Hepatocyte (in vitro differentiated cells): ENCODE measurements at places on chromosomes 5 and 9.

DNA sequence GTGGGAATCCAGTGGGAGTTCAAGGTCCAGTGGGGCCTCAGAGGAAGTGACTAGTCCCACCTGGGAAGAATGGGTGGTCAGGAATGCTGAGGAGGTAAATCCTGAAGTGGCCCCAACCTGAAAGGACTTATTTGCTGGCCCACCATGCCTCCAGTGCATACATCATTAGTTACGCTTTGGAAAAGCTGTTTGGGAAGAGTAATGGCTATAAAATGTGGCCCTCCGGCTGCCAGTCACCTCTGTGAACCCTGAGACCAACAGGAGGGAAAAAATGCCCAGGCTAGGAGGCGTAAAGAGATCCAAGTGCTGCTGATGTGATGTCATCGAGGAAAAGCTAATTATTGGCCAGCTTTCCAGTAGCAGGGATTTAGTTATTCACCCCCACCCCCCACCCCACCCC is 2.7 kb upstream of the SLC26A2 start:
- H3K27ac ChIP-seq, result peak overlapping the region; percentile 71
- peaks cover 9% of the 10 kb centered on the region for H3K4me1 ChIP-seq
- H3K27me3 ChIP-seq, result no peaks in the 10 kb centered on the region
- no peak overlapping the region for H3K4me3 ChIP-seq
- DNase-seq, result peak; percentile 59

GRCh38 chr5:33035851-33036527 is 324.9 kb downstream of the NPR3 start:
- H3K27me3 ChIP-seq, result no peaks in the 10 kb centered on the region
- no peak for DNase-seq
- H3K36me3 ChIP-seq, result no peaks in the 10 kb centered on the region
- no peak overlapping the region for H3K4me3 ChIP-seq
- H3K4me1 ChIP-seq, result peaks cover 11% of the 10 kb centered on the region

- peaks cover 13% of the 10 kb centered on the region for H3K4me1 ChIP-seq
- peak overlapping the region; percentile 31 for H3K27ac ChIP-seq
- no peak overlapping the region for H3K4me3 ChIP-seq
- H3K27me3 ChIP-seq, result no peaks in the 10 kb centered on the region
These were observed 24.1 kb downstream of the BICD2 start for GRCh38 chr9:92740446-92740961.

DNA sequence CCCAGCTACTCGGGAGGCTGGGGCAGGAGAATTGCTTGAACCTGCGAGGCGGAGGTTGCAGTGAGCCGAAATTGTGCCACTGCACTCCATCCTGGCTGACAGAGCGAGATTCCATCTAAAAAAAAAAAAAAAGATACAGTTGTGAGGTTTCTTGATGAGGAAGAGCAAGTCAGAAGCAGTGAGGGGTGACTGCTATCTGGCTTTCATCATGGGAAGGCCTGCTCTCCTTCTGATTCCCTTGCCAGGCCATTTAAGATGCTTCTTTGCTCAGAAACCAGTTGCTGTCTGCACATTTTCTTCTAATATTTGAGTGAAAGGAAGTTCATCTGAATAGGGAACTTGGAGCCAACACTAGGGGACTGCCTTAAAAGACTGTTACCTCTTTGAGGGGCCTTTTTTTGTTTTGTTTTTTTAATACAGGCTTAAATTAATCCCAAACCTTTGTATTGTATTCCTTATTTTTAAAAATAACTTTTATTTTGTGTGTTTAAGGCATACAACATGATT is 201.9 kb downstream of the ARHGAP26 start:
- no peak overlapping the region for H3K4me3 ChIP-seq
- H3K27me3 ChIP-seq, result no peaks in the 10 kb centered on the region
- no peak for DNase-seq
- H3K27ac ChIP-seq, result no peak overlapping the region
- no peaks in the 10 kb centered on the region for H3K4me1 ChIP-seq

DNA sequence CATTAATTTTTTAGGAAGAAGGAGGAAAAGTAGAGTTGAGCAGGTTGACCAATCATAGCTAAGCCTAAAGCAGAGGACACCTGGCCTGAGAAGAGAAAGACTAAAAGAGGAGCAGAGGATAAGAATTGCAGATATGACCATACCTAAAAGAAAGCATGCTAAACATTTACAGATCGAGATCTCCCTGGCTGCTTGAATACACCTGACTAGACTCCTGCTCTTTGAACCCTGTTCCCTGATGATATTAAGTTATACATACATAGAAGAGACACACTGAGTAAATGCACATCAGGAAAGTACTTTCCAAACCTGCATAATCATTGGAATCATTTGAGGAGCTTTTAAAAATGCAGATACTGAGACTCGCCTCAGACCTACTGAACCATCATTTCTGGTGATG is 232.3 kb upstream of the ELL2 start:
- no peak overlapping the region for H3K4me3 ChIP-seq
- no peak for DNase-seq
- H3K27me3 ChIP-seq, result no peaks in the 10 kb centered on the region
- no peaks in the 10 kb centered on the region for H3K4me1 ChIP-seq
- H3K27ac ChIP-seq, result no peak overlapping the region

DNA sequence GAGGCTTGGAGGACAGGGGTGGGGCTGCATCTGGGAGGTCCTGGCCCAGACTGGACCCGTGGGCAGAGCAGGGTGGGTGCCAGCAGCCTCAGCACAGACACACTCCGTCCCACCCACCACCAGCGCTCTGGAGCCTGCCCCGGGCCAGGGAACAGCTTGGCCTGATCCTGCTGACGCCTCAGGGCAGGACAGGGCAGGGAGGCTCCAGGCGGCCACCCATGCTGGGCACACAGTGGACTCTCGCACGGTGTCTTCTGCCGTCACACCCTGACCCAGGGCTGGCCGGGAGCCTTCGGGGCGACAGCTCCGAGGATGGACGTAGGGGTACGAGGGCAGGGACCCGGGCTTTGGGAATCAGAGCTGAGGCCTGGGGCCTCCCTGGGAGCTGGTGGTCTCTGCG is 8.2 kb upstream of the PTGDS start:
- H3K36me3 ChIP-seq, result no peaks in the 10 kb centered on the region
- H3K27me3 ChIP-seq, result no peaks in the 10 kb centered on the region
- no peak overlapping the region for H3K27ac ChIP-seq

GRCh38 chr9:133032171-133032570 is 1.4 kb downstream of the GTF3C5 start:
- H3K27me3 ChIP-seq, result no peaks in the 10 kb centered on the region
- no peak overlapping the region for H3K27ac ChIP-seq
- no peaks in the 10 kb centered on the region for H3K36me3 ChIP-seq
- DNase-seq, result no peak
- H3K4me1 ChIP-seq, result peaks cover 19% of the 10 kb centered on the region
- H3K4me3 ChIP-seq, result peak overlapping the region; percentile 89

- H3K36me3 ChIP-seq, result no peaks in the 10 kb centered on the region
- H3K4me3 ChIP-seq, result no peak overlapping the region
- peaks cover 6% of the 10 kb centered on the region for H3K4me1 ChIP-seq
- H3K27me3 ChIP-seq, result no peaks in the 10 kb centered on the region
- peak overlapping the region; percentile 76 for H3K27ac ChIP-seq
- DNase-seq, result peak; percentile 48
These were observed 23.7 kb downstream of the NAIF1 start for GRCh38 chr9:128043467-128043868.

DNA sequence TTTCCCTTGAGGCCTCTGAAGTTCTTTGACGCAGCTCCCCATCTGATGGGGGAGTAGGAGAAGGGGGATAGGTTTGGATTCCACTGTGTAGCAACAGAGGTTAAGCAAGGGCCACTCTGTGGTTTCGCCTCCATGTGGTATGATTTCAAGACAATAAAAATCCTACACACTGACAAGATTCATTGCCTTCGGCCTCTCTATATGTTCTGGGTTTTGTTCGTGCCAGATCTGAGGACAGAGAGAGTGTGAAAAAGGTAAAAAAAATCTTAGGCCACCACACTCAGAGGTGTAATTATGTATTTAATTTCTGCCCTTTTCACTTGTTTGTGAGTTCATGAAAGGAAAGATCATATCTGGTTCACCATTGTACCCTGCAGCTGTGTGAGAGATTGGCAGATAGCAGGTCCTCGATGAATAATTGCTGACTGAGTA is 715.2 kb upstream of the ZNF608 start:
- H3K4me1 ChIP-seq, result no peaks in the 10 kb centered on the region
- H3K27ac ChIP-seq, result no peak overlapping the region
- no peak overlapping the region for H3K4me3 ChIP-seq
- H3K27me3 ChIP-seq, result no peaks in the 10 kb centered on the region
- H3K36me3 ChIP-seq, result no peaks in the 10 kb centered on the region

DNA sequence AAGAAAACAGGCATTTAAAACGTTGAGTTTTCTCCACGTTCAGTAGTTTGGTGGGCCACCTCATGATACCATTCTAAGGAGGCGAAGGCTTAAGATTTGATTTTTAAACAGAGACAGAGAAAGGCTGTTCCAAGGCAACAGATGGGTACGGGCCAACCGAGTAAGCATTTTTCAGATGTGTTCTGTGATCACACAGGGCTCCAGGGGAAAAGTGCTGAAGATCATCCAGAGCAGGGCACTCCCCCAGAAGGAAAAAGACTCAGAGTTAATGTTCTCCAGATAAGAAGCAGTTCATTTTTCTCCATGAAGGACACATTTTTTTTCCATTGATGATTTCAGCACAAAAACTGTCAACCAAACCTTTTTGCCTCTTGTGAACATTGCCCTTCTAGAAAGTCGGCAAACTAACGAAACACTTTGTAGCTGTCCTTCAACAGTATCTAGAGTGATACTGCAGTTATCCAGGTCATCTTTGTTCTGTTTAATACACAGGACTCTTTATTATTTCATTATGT is 138.7 kb downstream of the ALDH1A1 start:
- H3K36me3 ChIP-seq, result no peaks in the 10 kb centered on the region
- H3K27me3 ChIP-seq, result no peaks in the 10 kb centered on the region
- no peak overlapping the region for H3K4me3 ChIP-seq
- peaks cover 17% of the 10 kb centered on the region for H3K4me1 ChIP-seq

GRCh38 chr5:1299511-1299850 is 4.6 kb upstream of the TERT start:
- no peaks in the 10 kb centered on the region for H3K4me1 ChIP-seq
- H3K27ac ChIP-seq, result no peak overlapping the region
- no peak for DNase-seq

DNA sequence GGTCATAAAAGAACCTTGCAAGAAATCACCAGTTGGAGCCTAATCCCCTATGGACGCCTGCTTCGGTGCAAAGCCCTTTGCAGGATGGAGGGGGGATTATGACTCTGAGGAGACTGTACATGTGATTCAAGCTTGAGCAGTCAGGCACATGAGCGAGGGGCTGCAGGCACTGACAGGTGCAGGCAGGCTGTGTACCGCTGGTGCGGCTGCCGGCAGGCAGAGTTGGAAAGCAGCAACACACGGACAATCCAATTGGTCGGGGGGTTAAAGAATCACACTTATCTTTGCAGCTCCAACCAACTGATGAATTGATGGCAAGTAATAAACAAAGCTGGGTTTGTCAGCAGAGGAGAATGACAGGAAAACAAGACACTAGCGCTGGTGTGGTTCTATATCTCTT is 5.7 kb downstream of the WHRN start:
- H3K4me1 ChIP-seq, result peaks cover 20% of the 10 kb centered on the region
- DNase-seq, result no peak
- H3K36me3 ChIP-seq, result no peaks in the 10 kb centered on the region
- H3K27ac ChIP-seq, result no peak overlapping the region

DNA sequence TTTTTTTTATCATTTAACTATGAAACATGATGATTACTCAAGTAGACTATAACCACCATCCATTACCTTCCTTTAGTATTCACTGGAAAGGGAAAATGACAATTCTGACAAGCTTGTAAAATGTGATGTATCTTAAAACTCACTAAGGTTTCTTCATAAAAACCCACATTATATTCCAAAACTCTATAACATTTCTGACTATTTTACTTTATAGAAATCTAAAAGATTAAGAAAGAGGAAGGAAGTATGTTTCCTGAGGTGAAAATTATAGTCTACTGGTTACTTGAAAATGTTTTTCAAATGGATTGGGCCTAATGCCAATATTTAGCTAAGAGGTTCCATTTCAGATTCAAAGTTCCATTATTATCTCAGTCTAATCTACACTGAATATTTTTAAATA is 1982.2 kb upstream of the C9orf72 start:
- no peaks in the 10 kb centered on the region for H3K36me3 ChIP-seq
- H3K27me3 ChIP-seq, result no peaks in the 10 kb centered on the region
- no peak overlapping the region for H3K4me3 ChIP-seq
- H3K4me1 ChIP-seq, result no peaks in the 10 kb centered on the region
- H3K27ac ChIP-seq, result no peak overlapping the region
- no peak for DNase-seq

GRCh38 chr9:6418764-6419163 is 5.8 kb downstream of the UHRF2 start:
- H3K27ac ChIP-seq, result no peak overlapping the region
- no peak for DNase-seq
- H3K27me3 ChIP-seq, result no peaks in the 10 kb centered on the region
- no peak overlapping the region for H3K4me3 ChIP-seq
- peaks cover 11% of the 10 kb centered on the region for H3K4me1 ChIP-seq

DNA sequence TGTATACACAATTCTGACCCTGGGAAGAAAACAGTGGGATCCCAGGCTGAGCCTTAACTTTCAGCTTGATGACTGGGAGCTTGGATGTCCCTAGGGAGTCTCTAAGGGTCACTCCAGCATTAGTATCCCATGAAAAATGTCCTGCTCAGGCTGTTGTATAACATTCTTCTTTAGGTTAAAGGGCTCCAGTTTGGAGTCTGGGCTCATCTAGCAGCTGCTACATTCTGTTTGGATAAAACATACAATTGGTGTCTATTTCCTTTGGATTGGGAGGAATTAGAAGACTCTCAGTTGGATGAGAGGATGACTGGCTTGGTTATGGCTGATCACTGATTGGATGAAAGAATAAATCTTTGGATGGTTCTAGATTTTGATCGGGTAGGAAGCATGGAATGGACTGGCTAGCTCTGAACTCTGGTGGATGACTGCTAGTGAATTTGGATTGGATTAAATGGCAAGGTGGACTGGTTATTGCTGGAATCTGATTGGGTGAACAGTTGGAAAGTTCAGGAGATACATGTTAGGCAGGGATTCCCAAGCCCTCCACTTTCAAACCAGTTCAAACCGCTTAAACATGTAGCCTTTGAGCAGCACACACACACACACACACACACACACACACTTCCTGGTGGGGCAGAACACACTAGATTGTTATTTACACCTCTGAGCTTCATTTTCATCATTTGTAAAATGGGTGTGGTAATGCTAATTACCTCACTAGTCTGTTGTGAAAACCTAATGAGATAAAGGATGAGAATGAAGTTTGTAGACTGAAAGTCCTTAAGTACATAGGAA is 7.1 kb upstream of the MYOZ3 start:
- no peak for DNase-seq
- no peaks in the 10 kb centered on the region for H3K27me3 ChIP-seq
- H3K4me1 ChIP-seq, result peaks cover 11% of the 10 kb centered on the region
- no peaks in the 10 kb centered on the region for H3K36me3 ChIP-seq

- H3K4me3 ChIP-seq, result no peak overlapping the region
- no peak overlapping the region for H3K27ac ChIP-seq
- no peaks in the 10 kb centered on the region for H3K27me3 ChIP-seq
- H3K36me3 ChIP-seq, result no peaks in the 10 kb centered on the region
These were observed 21.4 kb downstream of the DIAPH1 start for GRCh38 chr5:141597394-141597793.

DNA sequence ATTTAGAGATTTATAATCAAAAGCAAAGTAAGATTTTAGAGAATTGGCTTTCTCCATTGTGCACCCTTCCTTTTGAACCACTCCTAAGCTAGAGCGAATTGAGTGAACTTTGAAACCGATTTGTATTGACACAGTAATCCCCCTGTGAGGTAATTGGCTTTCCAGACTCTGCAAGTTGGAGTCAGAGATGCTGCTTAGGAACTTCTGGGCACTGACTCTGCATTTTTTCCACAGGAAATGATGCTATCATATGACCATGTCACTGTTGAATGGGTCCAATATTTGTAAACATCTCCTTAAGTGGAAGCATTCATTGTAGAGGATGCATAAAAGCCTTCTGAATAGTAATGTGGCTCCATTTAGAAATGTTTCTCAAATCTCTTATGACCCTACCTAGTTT is 394.4 kb upstream of the ZNF608 start:
- no peaks in the 10 kb centered on the region for H3K27me3 ChIP-seq
- DNase-seq, result peak; percentile 74
- H3K4me1 ChIP-seq, result peaks cover 5% of the 10 kb centered on the region
- H3K27ac ChIP-seq, result peak overlapping the region; percentile 65
- H3K36me3 ChIP-seq, result no peaks in the 10 kb centered on the region
